NCI-H187 (cell line): ENCODE measurements at places on chromosomes 3 and 15.

DNA sequence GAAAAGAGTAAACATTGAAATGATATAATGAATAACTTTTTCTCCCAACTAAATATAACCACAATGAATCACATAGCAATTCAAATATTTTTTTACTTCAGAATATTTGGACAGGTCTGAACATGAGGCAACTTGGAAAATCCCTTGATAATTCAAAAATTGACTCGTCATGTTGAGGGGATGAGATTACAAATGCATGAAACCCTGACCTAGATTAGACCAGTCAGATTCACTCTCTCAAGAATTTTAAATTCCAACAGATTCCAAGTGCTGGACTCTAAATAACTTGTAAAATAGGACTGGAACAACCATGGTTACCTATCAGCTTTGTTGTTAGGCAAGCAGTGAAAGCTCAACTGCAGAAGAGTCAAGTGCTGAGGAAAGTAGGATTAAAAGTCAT lies 317.5 kb downstream of the GBE1 start:
- DNase-seq = no peak

GRCh38 chr3:177536873-177537272 lies 339.6 kb upstream of the TBL1XR1 start:
- DNase-seq = no peak

DNA sequence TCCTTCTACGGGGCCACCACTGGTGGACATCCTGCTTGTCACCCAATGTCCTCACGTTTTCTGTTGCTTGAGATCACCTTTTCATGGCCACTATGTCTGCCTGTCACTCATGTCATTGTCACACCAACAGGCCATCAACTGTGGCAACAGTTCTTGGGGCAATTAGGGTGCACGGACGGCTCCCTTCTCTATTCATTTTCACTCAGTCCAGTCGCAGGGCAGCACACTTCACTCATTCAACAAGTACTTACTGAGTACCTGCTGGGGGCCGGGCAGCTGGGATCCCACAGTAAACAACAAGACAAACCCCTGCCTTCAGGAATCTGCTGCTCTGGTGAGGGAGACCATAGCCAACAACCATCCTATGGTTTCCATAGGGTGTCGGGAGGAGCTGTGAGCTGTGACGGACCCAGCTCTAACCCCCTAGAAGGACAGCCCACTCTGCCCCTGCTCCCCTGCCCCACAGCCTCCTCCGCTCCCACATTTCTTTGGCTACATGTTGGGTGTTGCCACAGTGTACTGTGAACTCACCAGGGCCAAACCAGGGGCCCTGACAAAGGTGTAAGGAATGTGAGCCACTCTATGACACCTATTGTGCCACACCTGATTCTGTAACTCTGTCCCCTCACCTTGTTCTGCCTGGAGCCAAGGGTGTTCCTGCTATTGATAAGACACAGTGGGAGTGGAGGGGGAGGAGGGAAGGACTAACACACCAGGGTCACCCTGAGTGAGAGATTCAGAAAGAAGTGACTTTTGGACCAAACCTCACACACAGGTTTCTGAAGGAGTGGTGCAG lies 1.9 kb downstream of the VILL start:
- DNase-seq = no peak

- DNase-seq = no peak
Observed at GRCh38 chr15:90883976-90884718, at the start of gene FES. Gene FES (plus strand): TSS chr15:90884504. CDS start chr15:90885046, 542 bp downstream.

- DNase-seq = no peak
Observed at GRCh38 chr3:112456147-112456546, 43.1 kb downstream of the BTLA start.

DNA sequence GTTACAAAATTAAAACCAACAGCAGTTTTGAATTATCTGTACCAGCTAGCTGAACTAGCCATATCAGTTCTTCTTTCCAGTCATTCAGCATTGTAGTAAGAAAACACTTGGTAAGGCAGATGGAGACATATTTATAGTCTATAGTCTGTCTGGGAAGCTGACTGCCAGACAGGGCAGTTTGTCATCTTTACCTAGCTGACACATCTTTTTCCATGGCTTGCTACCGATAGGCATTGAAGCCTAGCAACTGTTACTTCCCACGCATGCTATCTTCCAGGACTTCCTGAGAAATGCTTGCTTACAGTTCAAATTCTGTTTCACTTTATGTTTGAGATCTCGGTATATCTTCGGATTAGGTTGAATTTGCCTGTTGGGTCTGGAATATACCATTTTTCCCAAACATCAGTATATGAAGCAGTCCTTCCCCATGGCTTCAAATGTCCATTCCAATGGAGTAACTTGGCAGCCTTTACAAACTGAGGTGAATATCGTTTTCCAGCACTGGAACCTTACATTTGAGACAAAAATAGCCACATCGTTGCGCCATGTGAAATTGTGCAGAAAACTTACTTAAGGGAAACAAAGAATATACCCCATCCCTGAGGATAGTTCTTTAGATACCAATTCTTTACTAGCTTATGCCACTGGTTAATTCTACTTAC lies 8.8 kb downstream of the GNL3 start:
- no peak for DNase-seq

GRCh38 chr3:129289201-129289921 lies 10.7 kb downstream of the HMCES start:
- DNase-seq = no peak

- no peak for DNase-seq
Observed at GRCh38 chr3:192655040-192655439, 72.3 kb downstream of the FGF12 start.

GRCh38 chr15:21261396-21261964 lies 178.8 kb downstream of the POTEB3 start:
- DNase-seq = no peak

GRCh38 chr3:182292591-182292990 lies 500.7 kb upstream of the ATP11B start:
- no peak for DNase-seq

- no peak for DNase-seq
Observed at GRCh38 chr3:4019501-4019900, 220.3 kb downstream of the LRRN1 start.

GRCh38 chr3:129605922-129606635 lies 397 bp downstream of the PLXND1 start:
- no peak for DNase-seq

- no peak for DNase-seq
Observed at GRCh38 chr15:78389322-78389721, 48.7 kb upstream of the IREB2 start.

GRCh38 chr3:167859610-167860009 lies 124.1 kb downstream of the SERPINI1 start:
- DNase-seq = no peak

- DNase-seq = no peak
Observed at GRCh38 chr15:29859973-29860715, 37.9 kb upstream of the TJP1 start.

- DNase-seq = no peak
Observed at GRCh38 chr3:119322021-119322834, 28.0 kb downstream of the ARHGAP31 start.

GRCh38 chr3:178302966-178303930 lies 233.0 kb upstream of the KCNMB2 start:
- no peak for DNase-seq

DNA sequence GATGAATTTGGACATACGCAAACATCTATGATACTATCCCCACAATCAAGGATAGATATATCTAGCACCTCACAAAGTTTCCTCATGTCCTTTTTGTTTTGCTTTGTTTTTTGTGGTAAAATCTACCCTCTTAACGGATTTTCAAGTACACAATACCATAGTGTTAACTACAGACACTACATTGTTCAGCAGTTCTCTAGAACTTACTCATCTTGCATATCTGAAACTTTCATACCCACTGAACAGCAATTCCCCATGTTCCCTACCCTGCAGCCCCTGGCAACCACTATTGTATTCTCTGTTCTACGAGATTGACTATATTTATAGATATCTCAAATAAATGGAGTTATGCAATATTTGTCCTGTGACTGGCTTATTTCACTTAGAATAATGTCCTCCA lies 58.1 kb upstream of the TJP1 start:
- no peak for DNase-seq

- no peak for DNase-seq
Observed at GRCh38 chr15:41205315-41205714, 25.2 kb downstream of the EXD1 start.

GRCh38 chr15:80441714-80442113 lies 37.5 kb downstream of the ARNT2 start:
- DNase-seq = no peak

DNA sequence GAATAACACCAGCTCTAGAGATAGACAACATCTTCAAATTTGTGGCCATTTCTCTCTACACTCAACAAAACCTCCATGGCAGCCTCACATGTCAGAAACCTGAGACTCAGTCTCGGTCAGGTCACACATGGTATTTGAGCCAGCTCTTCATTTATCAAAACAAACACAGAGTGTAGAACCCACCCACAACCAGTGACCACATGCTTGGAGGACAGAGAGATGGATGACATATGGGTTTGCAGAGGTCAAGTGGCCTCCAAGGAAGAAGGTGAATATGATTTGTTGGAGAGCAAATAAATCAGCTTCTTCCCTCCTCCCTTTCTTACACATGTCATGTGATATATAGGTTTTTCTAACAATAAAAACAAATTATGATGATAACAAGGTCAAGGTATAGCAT lies 278.1 kb upstream of the LRTM1 start:
- DNase-seq = no peak

DNA sequence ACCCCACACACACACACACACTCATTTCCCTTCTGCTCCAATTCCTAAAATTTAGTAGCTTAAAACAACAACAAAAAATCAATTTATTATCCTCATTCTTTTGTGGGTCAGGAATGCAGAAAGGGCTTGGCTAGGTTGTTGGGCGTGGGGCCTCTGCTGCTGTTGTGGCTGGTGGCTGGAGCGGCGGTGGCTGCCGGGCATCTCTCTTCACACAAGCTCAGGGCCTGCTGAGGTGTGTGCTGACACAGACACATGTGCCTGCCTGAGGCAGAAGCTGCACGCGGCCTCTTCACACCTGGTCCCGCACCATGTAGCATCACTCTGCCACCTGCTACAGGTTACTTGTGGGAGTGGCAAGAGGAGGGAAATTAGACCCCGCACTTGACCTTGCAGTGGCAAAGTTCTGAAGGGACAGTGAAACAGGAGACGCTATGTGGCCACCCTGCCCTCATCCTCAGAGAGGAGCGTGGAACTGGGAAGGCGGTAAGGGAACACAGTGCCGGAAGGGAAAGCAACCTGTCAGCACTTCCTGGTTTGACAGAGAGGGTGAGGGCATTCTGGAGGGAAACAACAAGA lies 64.0 kb upstream of the PRR20G start:
- DNase-seq = no peak

DNA sequence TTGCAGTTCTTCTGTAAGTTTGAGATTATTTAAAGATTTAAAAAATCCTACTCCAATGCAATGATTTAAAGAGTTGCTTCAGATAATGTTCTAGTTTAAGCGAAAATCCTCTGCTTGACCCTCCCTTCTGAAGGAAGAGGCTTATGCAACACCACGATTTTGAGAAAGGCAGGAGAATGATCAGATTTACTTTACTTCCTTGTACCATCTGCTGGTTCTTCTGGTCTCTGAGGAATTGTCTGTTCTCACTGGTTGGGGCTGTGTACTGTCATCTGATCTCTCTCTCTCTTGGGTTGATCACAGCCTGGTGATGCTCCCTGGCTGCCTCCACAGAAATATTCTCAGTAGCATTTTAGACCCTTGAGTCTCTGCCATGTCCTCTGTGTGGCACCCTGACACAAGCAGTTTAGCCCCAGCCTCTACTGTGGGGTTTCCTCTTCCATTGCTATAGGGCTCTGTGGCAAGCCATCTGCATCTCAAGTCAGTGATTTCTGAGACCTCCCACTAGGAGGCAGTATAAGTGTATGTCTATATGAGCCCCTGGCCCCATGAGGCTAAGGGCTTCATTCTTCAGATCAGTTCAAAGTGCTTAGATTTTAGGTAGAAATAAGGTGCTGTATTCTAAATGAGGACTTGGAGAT lies 50.8 kb upstream of the PLAAT1 start:
- peak; percentile 61 for DNase-seq

DNA sequence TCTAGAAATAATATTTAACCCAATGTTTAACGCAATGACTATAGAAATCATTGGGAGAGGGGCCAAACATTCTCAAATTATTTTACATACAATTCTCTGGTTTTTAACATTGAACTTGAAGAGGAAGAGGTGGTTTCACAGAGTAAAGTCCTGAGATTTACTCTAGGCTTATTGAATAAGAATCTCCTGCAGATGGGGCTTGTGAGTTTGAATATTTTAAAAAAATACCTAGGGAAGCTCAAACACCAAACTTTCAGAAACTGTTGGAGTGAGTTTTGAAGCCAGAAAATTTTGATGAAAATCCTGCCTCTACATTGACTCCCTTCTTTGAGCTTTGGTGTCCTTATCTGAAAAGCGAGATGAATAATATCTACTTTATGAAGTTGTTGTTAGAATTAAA lies 906.6 kb downstream of the TUSC7 start:
- no peak for DNase-seq

DNA sequence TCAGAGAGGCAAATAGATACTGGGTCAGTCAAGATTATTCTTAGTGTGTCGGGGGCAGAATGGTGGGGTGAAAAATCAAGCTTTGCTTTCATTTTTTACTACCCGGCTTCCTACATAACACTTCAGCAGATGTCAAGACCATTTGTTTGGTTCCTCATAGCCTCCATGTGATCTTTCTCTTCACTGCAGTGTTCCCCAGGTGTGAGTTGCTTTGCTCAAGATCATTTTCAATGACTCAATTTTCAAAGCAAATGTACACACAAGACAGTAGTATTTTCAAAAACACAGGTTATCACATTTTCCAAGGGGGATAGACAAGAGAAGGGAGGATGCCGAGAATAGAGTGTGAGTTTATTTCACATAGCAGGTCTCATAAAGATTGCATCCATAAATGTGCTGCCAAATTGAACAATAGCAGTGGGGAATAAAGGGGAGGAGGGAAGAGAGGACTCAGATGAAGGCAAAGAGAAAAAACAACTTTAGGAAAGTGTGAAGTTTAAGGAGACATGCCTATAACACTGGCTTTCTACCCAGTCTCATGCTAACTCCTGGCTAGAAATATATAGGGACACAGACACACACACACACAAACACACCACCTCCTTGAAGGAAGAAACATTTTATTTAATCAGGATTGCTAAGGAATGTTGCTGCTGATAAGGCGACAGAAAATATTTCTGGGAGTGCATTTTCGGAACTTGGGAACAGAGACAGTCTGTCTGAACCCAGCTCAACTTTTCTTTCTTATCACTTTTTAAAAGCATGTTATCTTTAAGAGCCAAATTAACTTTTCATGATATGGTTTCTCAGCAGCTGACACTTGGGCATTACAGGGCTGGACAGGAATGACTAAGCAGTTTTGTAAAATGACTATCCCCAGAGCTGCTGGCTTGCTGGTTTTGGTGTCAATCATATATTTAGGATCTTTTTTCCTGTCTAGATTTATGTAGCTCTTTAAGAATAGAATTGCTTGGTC lies 402.4 kb downstream of the RBMS3 start:
- no peak for DNase-seq

GRCh38 chr15:70111203-70112073 lies 13.7 kb upstream of the TLE3 start:
- DNase-seq = peak; percentile 51

- no peak for DNase-seq
Observed at GRCh38 chr15:40836020-40836419, 7.5 kb upstream of the PPP1R14D start.

DNA sequence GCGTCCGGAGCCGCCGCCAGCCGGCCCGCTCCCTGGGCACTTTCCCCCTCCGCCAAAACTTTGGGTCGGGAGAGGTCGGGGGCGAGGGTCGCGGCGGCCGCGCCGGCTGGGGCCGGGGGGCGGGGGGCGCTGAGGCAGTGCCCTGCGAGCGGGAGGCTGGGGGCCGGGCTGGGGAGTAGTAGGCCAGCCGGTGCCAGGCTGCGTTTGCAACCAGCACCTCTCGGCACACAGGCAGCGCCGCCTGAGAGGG lies 452 bp downstream of the BBX start:
- DNase-seq = no peak
